ENCODE measurements at places on chromosomes 11 and 22. TPM values are rescaled to one million over a fixed set of nuclear protein-coding genes. Genes with fewer than 3 reads are reported as not detected.
A peak's percentile ranks its signal among the peaks of the same experiment; 100 is the strongest.

The EMID1 gene
- 1.3 TPM for polyA plus RNA-seq

The CST6 gene
- 4.9 TPM for polyA plus RNA-seq

- no peak for DNase-seq
Observed at GRCh38 chr11:17543041-17543440, 1.2 kb downstream of the USH1C start.

The CTTN gene
- 278 TPM for polyA plus RNA-seq

GRCh38 chr11:35629914-35630313 lies 11.7 kb downstream of the FJX1 start:
- DNase-seq: peak; percentile 100

The PATE2 gene
- not detected for polyA plus RNA-seq

- DNase-seq: no peak
Observed at GRCh38 chr11:124941703-124942102, 5.9 kb upstream of the HEPACAM start.

DNA sequence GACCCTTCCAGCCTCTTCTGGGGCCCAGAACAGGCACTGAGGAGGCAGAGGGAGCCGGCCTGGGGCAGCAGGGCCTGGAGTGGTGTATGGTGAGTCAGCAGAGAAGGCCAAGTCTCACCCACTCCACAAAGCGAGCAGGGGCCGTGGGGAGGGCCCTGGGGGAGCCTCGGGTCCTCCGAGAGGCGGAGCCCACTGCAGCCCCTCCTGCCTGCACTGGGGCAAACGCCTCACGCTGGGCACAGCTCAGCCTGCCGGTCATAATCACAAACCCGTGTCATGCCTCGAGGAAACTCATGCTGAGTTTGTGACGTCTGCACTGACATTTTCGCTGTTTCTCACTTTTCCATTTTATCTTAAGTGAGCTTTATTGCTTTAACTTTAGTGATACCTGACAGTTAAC lies 38.4 kb downstream of the TOLLIP start:
- DNase-seq: peak; percentile 12

GRCh38 chr11:2182075-2182474 lies 10.5 kb upstream of the TH start:
- DNase-seq: no peak

GRCh38 chr11:120675171-120675570 lies 163.6 kb downstream of the GRIK4 start:
- no peak for DNase-seq

The CELF1 gene
- 63.3 TPM for polyA plus RNA-seq

- no peak for DNase-seq
Observed at GRCh38 chr11:10476927-10477689, 22.0 kb downstream of the AMPD3 start.

DNA sequence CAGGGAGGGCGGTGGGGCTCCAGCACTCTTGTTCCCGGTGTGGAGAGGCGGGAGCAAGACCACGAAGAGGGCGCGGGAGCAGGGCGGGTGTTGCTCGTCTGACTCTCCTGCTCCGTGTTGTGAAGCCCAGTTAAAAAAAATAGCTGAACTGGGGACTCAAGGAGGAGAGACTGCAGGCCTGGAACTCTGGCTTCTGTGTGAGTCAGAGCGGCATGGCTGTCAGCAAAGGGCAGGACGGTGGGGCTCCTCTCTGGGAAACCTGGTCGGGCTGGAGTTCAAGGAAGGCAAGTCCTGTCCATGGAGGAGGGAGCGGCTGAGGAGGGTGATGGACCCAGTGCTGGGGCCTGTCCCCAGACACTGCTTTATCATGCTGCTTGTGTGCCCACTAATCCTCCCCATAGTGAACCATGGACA lies 152.3 kb downstream of the FEZ1 start:
- DNase-seq: peak; percentile 49

The NFAM1 gene
- not detected for polyA plus RNA-seq

The RTN4RL2 gene
- 0.83 TPM for polyA plus RNA-seq

DNA sequence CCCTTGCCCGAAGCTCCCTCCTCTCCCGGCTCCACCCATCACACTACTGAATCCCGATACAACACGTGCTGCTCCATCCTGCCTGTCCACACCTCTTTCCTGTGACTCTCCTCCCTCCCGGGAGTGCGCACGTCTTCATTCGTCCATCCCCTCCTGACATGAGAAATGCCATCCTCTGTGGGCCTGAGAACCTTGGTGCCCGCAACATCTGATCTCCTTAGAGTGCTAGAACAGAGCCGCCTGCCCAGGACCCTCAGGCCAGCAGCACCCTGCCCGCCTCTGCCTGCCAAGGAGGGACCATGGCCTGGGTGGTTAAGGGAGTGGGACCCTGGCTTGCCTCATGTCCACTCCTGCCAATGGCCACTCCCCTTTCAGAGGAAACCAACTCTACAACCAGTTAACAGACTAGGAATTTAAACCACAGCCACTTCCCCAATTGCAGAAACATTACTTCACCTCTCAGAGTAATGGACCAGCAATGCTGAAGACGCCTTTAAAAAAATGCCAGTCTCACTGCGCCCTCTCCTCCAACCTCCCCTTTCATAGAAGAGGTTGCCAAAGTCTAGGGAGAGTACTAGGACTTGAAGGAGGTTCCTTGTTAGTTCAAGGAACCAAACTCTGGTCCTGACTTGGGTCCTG lies 466.3 kb downstream of the OPCML start:
- no peak for DNase-seq

- DNase-seq: peak; percentile 22
Observed at GRCh38 chr11:63841554-63841953, 2.6 kb downstream of the MARK2 start.

DNA sequence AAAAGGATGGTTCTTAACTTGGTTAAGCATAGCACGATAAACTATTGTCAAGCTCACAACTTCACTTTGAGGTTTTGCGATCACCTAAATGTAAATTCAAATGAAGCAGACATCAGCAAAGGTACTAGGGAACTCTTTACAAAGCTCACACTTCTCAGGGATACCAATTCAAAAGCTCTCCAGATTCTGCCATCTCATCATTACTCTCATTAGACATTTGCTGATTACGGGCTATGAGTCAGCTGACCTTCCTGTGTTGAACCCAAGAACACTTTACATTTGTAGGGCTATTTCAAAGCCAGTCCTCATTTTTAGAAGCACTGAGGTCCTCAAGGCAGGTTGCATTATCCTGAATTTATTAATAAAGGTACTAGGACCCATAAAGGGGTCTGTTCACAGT lies 28.4 kb upstream of the IZUMO1R start:
- no peak for DNase-seq

GRCh38 chr11:1934335-1935155 lies 12.6 kb upstream of the MRPL23 start:
- DNase-seq: no peak

DNA sequence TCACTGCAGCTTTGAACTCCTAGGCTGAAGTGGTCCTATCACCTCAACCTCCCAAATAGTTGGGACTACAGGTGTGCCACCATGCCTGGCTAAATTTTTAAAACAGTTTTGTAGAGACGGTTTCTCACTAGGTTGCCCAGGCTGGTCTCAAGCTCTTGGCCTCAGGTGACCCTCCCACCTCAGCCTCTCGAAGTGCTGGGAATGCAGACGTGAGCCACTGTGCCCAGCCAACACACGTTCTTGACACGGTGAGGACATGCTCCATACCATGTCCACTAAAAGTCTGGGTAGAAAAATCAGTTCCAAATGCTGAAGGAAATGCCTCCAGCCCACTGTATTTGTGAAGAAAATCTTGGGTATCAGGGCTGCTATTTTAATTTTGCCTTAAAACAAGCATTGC lies 46.9 kb downstream of the PDHX start:
- DNase-seq: no peak

DNA sequence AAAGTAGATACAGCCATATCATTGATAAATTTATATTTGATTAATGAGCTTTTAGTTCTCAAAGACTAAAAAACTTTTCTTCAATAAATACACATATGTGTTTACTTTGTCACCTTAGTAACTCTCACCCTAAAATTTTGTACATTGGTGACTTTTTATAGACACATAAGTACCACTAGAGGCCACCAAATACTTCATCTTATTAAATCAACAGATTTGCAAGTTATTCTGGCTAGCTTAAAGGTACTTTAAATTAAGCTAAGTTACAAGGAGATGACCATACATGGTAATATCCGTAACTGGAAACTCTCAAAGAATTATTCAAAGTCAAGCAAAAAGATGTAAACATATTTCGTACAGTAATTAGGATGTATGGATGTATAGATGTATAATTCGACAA lies 112.2 kb downstream of the SBF2 start:
- peak; percentile 36 for DNase-seq

DNA sequence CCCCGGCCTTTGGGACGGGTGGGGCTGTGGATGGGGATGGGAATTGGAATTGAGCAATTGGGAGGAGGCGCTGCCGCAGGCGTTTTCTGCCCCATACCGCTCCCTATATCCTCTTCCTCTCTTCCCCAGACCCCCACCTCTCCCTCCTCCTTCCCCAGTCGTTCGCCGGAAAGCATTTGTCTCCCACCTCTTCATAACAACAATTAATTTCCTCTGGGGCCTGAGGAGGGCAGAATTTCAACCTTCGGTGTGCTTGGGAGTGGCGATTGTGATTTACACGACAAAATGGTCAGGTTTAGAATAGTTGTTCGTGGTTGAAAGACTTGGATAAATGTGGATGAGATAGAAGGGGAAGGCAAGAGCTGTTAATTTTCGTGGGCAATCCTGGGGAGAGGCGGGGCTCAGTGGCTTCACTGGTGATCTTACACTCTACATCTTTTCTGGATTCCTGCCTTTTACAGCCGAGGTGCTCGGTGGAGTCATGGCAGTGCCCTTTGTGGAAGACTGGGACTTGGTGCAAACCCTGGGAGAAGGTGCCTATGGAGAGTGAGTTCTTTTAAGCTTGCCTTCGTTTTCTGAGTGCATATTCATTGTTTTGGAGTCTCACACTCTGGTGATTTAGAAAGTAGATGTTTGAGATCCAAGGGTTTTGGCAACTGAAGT lies 1.5 kb downstream of the CHEK1 start:
- DNase-seq: peak; percentile 59

The PKNOX2 gene
- 2.3 TPM for polyA plus RNA-seq

The LRFN4 gene
- polyA plus RNA-seq: 18.9 TPM

The FAM227A gene
- 1.1 TPM for polyA plus RNA-seq

DNA sequence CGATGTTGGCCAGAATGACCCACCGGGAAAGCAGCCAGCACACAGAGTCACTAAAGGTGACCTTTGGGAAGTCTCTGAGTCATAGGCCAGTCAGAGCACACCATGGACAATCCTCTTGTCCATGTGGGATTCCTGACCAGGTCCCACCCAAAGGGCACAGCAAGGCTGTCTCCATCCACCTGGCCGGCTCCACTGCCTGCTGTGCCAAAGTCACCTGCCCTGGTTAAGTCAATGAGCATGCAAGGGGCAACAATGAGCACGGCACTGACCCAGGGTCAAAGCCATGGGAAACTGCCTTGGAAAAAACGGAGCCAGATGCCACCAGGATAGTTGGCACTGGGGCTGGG lies 49.8 kb downstream of the SHANK2 start:
- no peak for DNase-seq

GRCh38 chr11:67277231-67277961 lies 11.1 kb downstream of the GRK2 start:
- DNase-seq: peak; percentile 64

The MEI1 gene
- polyA plus RNA-seq: 2.6 TPM

- no peak for DNase-seq
Observed at GRCh38 chr11:128491195-128491936, 96.0 kb downstream of the ETS1 start.

The OR52E6 gene
- polyA plus RNA-seq: not detected

- DNase-seq: no peak
Observed at GRCh38 chr22:49215840-49216239, 611.8 kb downstream of the BRD1 start.

DNA sequence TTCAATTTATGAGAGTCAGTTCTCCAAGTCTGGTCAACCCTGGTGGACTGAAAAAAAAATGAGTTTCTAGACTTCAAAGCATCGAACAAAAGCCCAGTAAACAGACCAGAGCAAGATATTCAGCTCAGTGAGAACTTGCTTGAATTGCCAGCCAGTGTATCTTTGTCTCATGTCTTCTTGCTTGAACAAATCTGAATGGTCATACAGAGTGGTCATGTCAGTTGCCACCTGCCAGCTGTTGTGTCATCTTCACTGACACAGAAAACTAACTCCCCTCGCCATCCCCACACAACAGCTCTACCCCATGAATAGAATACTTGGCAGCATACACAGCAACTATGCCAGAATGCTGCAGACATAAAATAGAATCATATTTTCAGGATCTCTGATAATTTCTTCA lies 27.5 kb upstream of the CALCB start:
- no peak for DNase-seq

GRCh38 chr11:61023086-61023965 lies 51.8 kb downstream of the CD6 start:
- no peak for DNase-seq

The JAM3 gene
- polyA plus RNA-seq: 38.0 TPM

All from IMR-90 (cell line).